ENCODE measurements at places on chromosomes 13 and 19. TPM values are rescaled to one million over a fixed set of nuclear protein-coding genes. Genes with fewer than 3 reads are reported as not detected.

Gene TMEM190
- not detected for total RNA-seq

- DNase-seq = no peak
Measured at GRCh38 chr13:93145199-93145598, 81.4 kb upstream of the GPC6 start.

DNA sequence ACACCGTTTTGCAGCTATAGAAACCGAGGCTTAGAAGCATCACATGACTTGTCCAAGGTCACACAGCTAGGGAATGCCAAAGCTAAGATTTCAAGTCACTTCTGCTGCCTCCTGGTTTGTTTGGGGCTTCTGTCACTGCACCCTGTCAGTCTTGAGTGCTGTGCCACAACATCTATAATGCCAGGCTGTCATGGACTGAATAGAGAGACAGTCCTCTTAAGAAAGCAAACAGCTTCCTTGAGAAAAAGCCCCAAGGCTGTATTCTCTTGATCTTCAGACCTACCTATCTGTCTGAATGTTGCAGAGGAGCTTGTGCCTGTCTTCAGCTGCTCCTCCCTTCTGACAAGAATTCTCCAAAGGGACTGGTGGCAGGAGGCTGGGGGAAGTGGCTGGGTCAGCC is 81.6 kb downstream of the OLFM4 start:
- no peak for DNase-seq

Gene GJB6
- not detected for total RNA-seq

DNA sequence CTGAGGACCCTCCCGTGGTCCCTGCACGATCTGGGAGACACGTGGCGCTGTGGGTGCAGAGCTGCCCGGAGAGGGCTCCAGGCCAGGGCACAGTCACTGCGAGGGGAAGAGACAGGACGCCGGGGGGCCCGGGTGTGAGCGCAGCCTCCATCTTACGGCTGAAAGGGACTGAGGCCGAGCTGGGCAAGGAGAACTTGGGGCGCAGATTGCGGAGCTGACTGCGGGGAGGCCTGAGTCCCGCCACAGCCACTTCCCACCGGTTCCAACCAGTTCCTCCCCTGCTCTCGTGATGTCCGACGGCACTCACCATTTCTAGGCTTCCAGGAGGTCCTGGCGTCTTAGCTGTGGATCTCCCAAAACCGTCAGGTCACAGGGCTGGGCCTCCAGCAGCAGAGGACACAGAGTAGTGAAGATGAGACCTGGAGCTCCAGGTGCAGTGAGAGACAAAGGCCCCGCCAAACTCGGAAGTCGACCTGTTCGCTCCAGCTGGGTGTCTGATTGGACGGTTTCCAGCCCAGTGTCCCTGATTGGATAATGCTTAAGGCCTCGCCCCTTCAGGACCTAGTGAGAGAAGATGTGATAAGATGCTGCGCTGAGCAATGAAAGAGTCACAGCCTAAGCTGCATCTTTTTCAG is 4.8 kb upstream of the ZNF253 start:
- DNase-seq = peak; percentile 16

Gene CGB2
- not detected for total RNA-seq

DNA sequence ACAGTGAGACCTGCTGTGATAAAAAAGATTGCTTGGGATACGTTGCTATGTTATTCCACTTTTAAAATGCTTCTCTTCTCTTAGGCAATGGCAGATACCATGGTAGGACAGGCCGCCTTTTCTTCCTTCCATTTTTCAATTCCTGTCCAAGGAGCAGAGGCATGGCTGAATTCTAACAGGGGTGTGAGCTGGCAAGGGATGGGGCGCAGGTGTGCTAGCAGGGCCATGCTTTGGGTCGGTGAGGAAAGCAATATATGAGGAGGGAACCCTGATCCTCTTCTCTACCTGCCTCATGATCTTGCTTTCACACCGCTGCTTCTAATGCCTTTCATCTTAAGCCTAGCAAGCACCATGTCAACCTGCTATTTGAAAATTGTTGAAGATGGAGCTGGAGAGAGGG is 225.0 kb downstream of the KATNAL1 start:
- DNase-seq = no peak

DNA sequence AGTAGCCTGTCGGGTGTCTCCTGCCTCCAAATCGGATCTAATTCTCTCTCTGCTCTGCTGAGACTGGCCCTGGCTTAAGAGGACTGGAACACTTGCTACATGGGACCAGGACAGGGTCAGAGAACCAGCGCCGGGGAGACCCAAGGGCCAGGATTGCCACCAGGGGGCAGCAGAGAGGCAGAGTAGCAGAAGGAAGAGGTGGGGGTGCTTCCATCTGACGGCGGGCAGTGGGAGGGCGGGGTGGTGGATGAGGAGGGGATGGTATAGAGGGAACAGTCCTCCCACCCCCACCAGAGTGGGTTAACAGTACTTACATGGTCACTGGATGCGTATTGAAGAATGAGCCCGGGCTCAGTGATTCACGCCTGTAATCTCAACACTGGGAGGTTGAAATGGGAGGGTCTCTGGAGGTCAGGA is 11.9 kb downstream of the SELENOW start:
- DNase-seq = peak; percentile 87

- DNase-seq = no peak
Measured at GRCh38 chr19:44954278-44954648, 917 bp upstream of the CLPTM1 start.

- DNase-seq = no peak
Measured at GRCh38 chr13:97758317-97758716, 195.2 kb upstream of the IPO5 start.
